Fibroblast of skin of scalp (primary cell): ENCODE measurements at places on chromosomes 1 and 21.

DNA sequence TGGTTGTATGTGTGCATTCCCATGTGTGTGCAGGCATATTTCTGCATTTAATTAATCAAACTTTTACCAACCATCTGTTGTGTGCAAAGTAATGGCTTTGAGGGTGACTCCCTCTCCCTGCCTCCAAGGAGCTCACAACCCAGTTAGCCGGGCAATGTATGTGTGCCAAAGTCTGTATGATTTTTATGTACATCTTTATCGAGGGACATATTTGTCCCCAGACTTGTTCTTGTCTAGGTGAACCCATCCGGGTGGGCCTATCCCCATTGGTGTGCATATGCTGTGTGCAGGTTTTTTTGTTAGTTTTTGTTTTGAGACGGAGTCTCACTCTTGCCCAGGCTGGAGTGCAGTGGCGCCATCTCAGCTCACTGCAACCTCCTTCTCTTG is 1.8 kb downstream of the SYTL1 start:
- no peak for DNase-seq

GRCh38 chr1:102435483-102435882 is 438.8 kb upstream of the OLFM3 start:
- no peak for DNase-seq

- DNase-seq = no peak
These were observed 89.7 kb downstream of the GREM2 start for GRCh38 chr1:240522122-240522822.

DNA sequence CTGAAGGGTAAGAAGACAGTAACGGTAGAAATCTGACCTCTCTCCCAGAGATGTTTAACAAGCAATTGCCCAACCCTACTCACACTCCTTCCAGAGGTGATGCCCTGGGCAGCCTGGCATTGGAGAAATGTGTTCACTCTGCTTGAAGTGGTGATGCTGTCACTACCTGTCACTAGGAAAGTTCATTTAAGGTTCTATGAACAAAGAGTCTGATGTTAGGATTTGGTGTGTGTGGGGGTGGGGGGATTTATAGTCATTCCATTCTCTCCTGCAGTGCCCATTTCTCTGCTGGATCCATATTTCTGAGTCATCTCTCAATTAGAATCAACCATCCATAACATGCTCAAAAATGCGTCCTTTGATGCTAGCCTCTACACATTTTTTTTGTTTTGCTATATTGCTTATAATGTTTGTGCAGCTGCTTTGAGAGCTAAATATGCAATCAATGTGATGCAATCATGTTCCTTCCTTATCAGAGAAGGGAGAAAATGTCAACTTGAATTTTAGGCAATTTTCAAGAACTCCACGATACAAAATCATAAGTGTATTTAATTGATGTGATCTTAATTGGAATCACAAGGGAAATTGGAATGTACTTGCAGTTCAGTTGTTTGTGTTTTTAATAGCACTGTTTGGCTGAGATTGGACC is 173.9 kb downstream of the DUSP10 start:
- DNase-seq = no peak

GRCh38 chr1:243271996-243272395 is 16.2 kb downstream of the SDCCAG8 start:
- no peak for DNase-seq

DNA sequence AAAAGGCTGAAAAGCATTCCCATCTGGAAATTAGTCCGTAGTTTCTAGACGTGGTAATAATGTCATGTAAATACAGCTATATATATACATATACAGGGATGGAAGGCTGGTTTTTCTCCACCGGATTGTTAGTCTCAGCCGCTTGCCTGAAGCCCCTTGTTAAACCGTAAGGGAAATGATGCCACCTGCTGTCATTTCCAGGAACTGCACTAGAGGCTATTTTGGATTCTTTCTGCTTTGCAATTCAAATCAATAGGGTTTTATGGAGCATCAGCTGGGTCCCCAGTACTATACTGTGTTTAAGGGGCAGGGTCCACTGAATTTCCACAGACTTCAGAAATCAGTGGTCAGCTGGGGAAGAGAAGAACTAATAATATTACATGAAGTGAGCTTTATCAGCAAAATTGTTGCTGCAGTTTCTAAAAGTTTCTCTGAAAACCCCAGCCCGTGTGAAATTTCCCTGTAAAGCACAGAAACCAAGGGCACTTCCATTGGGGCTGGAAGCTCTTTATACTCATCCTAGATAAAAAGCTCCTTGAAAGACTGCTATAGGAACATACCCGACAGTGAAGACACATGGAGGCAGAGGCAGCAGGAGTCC is 33.8 kb upstream of the MPZL1 start:
- DNase-seq = peak; percentile 78

- DNase-seq = no peak
These were observed 33.4 kb upstream of the RNPC3 start for GRCh38 chr1:103492003-103492625.

DNA sequence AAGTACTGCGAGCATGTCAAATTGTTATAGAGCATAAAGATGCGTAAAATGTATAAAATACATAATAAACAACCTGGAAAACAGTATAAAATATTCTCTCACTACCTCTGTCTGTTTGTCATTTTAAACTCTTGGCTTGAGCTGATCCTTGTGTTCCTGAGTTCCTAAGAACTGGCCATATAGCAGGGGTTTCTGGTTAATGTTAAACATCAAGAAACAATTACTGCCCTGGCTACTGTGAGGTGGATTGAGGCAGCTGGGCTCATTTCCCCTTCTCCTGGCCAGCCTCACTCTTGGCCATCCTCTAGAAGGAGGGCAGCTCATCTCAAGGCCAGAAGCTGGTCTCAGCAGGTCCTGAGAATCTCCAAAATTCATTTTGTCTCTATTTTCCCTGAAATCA is 297.3 kb upstream of the USP24 start:
- no peak for DNase-seq

DNA sequence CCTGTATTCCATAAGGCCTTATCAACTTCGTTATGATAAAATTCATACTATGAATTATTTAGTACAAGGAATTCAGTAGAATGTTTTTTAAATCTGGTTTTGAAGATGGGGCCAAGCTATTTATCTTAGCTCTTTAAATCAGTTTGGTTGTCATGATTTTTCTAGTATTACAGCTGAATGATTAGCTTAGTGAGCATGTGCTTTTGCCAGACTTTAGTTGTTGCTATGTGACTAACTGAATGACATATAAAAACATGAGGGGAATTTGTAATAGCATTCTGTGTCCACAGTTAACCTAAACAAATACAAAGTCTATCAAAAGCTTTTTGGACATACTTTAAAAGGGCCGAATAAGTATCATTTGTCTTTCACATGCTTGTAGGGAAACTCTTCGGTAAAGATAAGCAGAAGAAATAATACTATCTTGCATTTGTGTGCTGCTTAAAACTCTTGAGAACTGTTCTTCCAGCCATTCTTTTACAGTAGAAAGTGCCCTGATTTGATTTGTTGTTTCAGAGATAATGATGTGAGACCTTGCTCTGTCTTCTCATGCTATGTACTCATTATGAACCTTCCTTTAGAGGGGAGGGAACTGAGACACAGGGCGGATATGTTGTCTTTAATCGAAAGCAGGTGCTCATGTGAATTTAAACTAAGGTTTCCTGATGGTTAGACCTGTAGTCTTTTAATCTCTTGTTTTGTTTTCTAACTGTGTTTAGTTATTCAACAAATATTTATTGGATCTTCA is 18.8 kb downstream of the NEK7 start:
- peak; percentile 38 for DNase-seq

- no peak for DNase-seq
These were observed 2.2 kb downstream of the TACSTD2 start for GRCh38 chr1:58574816-58575215.

DNA sequence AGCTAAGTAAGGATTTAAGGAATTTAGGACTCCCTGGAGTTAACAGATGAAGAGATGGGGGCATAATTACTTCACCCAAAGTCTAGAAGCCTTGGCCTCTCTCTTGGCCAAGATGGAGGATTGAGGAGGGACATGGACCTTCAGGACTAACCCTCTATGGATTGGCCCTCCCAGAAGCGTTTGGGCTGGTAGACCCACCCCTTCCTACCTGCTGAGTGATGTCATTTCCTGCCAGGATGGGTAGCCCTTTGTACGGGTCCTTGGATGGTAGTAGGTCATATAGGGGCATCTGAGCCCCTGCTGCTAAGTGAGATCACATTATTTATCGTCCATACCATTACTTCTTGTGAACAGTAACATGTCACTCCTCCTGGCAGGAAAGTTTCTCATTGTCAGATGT is 17.7 kb downstream of the LURAP1 start:
- no peak for DNase-seq

DNA sequence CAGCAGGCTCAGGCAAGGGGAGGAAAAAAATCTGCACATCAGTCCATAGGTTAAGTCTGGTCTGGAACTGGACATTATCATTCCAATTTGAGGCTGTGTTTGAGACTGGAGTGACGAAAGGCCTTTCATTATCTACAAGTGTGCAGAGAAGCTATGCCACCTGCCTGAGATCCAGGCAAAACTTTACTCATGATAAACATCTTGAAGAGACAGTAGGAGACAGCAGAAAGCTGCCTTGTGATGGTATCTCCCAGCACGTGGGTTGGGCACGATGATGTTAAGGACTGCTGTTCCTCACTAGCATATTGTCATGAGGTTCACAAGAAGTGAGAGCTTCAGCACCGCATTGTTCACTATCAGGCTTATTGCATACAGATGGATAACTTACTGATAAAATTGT is 126.4 kb downstream of the PLXNA2 start:
- no peak for DNase-seq

- DNase-seq = peak; percentile 58
These were observed 39.5 kb upstream of the CASZ1 start for GRCh38 chr1:10835822-10836421.

DNA sequence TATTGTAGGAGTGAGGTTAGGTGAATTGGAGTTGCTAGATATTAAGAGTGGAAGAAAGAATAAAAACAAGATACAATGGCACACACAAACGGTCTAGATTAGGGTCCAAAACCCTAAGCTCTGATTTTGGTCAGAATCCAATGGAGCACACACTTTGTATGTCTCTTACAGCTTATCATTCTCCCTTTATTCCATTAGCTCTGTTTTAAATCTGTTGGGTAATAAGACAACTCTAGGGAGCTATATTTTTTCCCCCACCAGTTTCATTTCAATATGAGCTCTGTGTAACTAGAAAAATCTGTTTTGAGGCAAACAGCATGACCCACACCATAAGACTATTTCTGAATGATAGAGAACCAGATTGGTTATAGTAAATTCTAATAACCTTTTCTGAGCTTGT is 465.6 kb downstream of the ADGRL2 start:
- DNase-seq = no peak

GRCh38 chr21:38181096-38181495 is 75.7 kb upstream of the KCNJ15 start:
- DNase-seq = peak; percentile 96

DNA sequence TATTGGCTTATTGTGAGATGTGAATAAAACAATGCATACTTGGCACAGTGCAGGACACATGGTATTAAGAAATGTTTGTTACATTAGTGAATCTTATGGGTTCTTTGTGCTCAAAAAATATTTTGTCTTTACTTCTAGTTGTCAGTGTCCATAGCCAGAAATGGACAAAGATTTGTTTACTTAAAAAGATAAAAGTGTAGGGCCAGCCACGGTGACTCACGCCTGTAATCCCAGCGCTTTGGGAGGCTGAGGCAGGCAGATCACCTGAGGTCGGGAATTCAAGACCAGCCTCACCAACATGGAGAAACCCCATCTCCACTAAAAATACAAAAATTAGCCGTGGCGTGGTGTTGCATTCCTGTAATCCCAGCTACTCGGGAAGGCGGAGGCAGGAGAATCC is 654.6 kb upstream of the NEGR1 start:
- DNase-seq = no peak

DNA sequence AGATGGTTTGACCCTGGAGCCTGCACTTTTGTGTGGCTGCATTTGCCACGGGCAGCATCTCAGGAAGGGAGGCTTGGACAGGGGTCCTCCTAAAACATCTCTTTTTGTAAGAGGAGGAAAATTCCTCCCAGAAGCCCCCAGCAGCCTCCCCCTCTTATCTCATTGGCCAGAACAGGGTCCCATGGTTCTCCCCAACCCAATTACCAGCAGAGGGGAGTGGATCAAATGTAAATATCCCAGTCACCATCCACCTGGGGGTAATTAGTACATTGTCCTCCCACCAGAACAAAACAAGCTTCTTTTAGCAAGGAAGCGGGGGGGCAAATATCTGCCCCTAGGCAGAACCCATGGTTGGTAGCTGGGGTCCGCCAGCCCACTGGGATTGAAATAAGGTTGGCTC is 44.7 kb upstream of the TENT5B start:
- no peak for DNase-seq

DNA sequence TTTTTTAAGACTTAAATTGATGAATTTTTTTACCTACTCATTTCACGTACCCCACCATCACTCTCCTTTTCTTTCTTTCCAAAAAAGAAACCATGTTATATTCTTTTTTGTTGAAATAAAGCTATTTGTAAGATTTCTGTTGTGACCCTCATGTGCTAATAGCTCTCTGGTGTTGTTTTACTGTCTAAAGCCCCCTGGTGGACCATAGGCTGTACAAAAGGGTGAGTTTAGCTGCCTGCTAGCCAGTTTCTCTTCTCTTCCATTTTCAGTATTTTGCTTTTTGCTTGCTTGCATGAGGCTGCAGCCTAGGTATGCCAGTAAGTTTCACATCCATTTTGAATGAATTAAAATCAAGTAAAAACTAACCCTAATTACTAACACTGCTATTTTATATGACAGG is 15.6 kb upstream of the VAMP3 start:
- DNase-seq = peak; percentile 22

- DNase-seq = no peak
These were observed 46.7 kb upstream of the PPP2R5A start for GRCh38 chr1:212238552-212238951.

DNA sequence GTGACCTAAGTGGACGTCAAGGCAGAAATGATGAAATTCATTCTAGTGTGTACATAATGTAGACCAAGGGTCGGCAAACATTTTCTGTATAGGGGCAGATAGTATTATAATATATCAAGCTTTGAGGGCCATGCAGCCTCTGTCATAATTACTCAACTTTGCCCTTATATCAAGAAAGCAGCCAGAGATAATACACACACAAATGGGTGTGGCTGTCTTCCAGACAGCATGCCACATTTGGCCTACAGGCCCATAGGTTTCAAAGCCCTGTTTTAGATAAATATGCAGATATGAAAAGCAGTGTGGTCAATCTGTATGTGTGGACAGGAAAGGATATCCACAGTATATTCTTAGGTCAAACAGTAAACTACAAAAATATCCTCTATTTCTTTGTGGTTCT is 320.1 kb upstream of the FMN2 start:
- DNase-seq = no peak

DNA sequence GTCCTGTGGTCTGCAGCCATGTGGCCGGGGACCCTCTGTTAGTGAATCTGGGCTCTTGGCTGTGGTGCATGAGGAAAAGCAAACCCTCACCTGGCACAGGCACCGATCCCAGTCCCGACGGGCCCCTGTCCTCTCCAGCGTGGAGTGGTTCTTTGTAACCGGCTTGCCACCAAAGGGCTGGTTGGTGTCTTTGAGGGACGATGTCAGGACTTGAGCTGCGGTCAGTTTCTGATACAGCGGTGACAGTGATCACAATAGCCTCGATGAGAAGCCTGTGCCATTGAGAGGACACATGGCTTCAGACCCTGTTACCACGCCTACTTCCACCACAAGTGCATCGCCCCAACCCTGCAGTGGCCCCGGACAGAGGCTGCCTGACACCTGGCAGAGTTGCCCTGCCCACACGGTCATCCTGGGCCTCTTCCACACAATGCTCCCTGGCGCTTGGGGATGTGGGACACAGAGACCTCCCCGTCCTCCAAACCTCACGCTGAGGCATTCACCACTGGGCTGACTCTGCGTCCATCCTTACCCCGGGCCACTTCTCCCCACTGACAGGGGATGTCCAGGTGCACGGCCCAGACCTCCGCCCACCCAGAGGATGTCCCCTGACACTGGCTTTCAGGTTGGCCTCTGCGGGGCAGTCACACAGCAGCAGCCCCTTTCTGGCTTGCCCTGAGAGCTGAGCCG is 18.8 kb upstream of the ACTRT2 start:
- DNase-seq = no peak
